Upper lobe of left lung (tissue), 6 donors: ENCODE measurements at places on chromosomes 4 and X.
A peak's percentile ranks its signal among the peaks of the same experiment; 100 is the strongest.

- no peak overlapping the region for H3K27ac ChIP-seq
- H3K27me3 ChIP-seq, result no peaks in the 10 kb centered on the region
- no peaks in the 10 kb centered on the region for H3K36me3 ChIP-seq
- peaks cover 3% of the 10 kb centered on the region for H3K4me1 ChIP-seq
Measured at GRCh38 chr4:71185037-71185436, 153.8 kb upstream of the SLC4A4 start.

- H3K27me3 ChIP-seq, result no peaks in the 10 kb centered on the region
- DNase-seq, result no peak
- no peak overlapping the region for H3K27ac ChIP-seq
- H3K4me3 ChIP-seq, result no peak overlapping the region
- H3K36me3 ChIP-seq, result no peaks in the 10 kb centered on the region
Measured at GRCh38 chrX:42739741-42740140, 38.2 kb downstream of the PPP1R2C start.

DNA sequence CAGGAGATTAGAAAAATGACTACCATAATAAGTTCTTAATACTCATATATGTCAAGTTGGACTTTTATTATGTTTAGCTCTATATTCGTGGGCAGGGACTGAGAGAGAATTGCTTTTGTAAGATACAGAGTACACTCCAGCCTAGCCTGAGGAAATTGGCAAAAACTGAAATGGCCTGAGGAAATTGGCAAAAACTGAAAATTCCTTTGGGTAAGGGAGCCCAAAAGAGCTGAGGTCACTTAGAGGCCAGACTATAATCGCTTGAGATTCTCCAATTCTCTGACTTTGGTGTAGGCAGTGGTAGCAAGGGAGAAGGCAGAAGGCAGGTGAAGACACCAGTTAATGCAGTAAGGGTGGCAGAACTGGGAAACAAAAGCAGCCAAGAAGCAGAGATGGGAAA lies 124.5 kb upstream of the HCCS start:
- no peaks in the 10 kb centered on the region for H3K27me3 ChIP-seq
- H3K27ac ChIP-seq, result no peak overlapping the region
- no peaks in the 10 kb centered on the region for H3K36me3 ChIP-seq
- no peak for DNase-seq

DNA sequence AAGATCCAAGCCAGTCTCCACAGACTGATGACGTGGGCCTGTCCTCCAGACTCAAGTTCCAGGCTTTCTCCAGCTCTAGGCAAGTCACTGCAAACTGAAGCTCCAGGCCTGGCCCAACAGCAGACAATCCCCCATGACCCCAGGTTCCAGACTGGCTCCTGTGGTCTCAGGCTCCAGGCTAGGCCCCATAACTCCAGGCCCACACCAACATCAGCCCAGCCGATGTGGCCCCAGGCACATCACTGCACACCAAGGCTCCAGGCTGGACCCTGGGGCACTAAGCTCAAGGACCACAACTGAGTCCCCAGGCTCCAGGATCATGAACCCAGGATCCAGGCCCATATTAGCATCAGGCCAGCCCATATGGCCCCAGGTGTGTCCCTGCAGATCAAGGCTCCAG lies 143.6 kb downstream of the COX7B2 start:
- H3K4me3 ChIP-seq, result no peak overlapping the region
- no peaks in the 10 kb centered on the region for H3K36me3 ChIP-seq
- no peak for DNase-seq
- no peak overlapping the region for H3K27ac ChIP-seq
- no peaks in the 10 kb centered on the region for H3K4me1 ChIP-seq

GRCh38 chrX:39936886-39937770 lies 160.6 kb downstream of the BCOR start:
- no peaks in the 10 kb centered on the region for H3K27me3 ChIP-seq
- H3K4me1 ChIP-seq, result peaks cover 3% of the 10 kb centered on the region
- H3K4me3 ChIP-seq, result no peak overlapping the region
- peak; percentile 55 for DNase-seq
- H3K36me3 ChIP-seq, result no peaks in the 10 kb centered on the region

DNA sequence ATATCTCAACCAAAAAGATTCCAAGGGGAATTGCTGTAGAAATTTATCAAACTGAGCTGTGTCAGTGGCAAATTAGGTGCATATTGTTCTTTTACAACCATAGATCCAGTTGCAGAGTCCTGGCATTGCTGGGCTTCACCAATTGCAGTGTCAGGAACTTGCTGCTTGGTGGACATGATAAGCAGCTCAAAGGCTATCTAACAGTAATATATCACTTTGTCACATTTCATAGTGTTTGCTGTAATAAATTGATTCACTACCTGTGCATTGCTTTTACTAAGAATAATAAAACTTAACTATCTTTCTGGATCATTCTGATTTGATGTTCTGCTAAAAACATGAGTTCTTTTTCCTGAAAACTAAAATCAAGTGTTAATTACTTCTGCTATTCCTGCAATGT lies 30.9 kb upstream of the ACE2 start:
- H3K27ac ChIP-seq, result no peak overlapping the region
- H3K27me3 ChIP-seq, result no peaks in the 10 kb centered on the region
- no peak for DNase-seq
- no peak overlapping the region for H3K4me3 ChIP-seq
- H3K4me1 ChIP-seq, result no peaks in the 10 kb centered on the region
- no peaks in the 10 kb centered on the region for H3K36me3 ChIP-seq

DNA sequence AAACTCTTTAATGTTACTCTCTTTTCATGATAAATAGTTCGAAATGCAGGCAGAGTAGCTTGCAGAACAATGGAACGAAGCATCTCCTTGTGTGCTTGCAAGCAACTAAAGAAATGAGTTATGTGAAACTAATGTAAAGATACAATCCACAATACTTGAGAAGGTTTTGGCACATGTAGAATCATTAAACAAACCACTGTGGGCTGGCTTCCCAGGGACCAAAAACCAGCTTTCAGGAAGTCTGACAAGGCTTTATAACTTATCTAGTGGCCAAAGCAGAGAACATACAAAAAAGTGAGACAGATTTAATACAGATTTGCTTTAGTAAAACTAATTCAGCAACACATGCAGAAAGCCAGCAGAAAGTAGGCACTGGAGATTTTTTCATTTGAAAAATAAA lies 1673.8 kb upstream of the AGA start:
- H3K36me3 ChIP-seq, result no peaks in the 10 kb centered on the region
- no peak for DNase-seq
- H3K4me1 ChIP-seq, result no peaks in the 10 kb centered on the region
- no peak overlapping the region for H3K27ac ChIP-seq
- no peak overlapping the region for H3K4me3 ChIP-seq
